ENCODE measurements at places on chromosomes 5 and 9.

DNA sequence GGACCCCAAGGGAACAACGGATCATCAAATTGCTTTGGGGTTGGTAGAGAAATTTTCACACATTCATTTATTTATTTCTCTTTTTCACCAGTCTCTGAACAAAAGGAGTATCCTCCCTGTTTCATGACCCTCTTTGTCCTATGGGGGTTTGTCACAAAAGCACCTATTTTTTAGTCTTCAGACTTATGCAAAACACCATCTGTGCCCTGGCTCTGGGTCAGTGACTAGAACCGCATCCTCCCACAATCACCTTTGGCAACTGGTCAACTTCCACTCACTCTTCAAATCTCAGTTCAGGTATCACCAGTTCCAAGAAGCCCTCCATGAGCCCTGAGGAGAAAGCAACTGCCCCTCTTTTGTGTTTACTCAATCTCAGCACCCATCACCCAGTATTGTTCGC is 395.7 kb downstream of the CDK5RAP2 start:
- DNase-seq: no peak

- no peak for DNase-seq
These were observed 61.2 kb upstream of the JAK2 start for GRCh38 chr9:4923580-4924544.

DNA sequence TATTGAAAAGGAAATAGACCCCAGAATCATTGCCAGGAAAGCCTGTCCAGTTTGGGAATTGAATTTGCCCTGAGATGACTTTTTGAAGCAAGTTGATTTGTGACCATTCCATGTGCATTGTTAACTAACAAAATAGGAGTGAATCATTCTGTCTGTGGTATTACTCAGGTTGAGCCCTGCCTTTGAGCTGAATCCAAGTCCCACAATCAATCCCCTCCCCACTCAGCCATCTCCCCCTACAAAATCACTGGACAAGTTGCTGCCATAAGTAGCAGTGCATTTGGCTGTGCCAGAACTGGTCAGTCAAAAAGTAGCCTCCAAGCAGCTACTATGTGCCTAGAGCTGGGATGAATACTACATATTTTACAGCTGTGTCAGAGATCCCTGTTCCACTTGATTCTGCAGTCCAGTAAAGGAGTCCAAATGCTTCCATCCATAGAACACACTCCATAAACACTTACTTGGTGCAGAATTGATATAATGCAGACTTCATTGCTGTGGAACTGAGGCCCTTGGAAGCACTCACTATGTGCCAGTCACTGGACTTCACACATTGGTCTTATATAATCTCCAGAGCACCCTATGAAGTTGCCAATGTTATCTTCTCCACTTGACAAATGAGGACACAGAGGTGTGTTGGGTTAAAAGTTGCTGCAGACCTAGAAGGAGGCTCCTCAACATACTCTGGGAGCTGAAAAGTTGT is 96.1 kb downstream of the ZNF462 start:
- no peak for DNase-seq

- no peak for DNase-seq
These were observed 88.2 kb downstream of the NREP start for GRCh38 chr5:111668477-111669414.

GRCh38 chr9:70382709-70383605 is 31.5 kb downstream of the KLF9 start:
- DNase-seq: no peak

DNA sequence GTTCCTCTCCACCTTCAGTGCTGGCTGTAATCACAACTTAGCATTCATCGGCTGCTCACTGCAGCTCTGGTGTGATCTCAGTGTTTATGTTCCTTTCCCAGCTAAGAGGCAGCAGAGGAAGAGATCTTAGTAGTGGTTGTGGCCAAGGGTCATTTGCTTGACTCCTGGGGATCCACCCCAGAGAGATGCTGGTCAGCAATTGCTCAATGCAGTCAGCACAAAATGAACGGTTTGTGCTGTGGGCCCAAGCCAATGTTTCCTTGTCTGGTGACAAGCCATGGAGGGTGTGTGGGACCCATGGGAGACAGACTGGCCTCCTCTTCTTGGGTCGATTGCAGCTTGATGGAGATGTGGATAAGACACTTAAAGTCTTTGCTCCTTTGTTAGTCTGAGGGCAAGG is 16.1 kb upstream of the FRMD3 start:
- no peak for DNase-seq

All from stimulated activated CD8-positive, alpha-beta memory T cell treated with anti-CD3 and anti-CD28 coated beads, Interleukin-15, amount 100 ng/mL, for 4 hours (primary cell).